ENCODE measurements at places on chromosomes 7 and 10.

DNA sequence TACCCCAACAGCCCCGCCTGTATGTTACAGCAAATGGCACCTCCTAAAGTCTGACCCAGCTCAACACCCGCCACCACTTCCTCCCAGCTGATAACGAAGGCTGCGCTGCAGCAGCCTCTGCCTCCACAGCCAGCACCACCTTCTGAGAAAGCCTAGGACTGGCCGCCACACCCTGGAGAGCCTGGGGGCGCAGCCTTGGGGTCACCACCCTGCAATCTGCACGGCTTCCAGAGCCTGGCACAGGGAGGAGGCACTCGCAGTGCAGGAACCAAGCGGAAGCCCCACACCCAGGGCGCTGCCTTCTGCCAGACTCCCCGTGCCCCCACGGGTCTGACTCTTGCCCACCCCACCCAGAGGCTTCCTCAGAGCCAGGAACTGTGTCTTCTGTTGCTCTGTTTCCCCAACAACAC lies 112.5 kb downstream of the MAD1L1 start:
- DNase-seq, result no peak

DNA sequence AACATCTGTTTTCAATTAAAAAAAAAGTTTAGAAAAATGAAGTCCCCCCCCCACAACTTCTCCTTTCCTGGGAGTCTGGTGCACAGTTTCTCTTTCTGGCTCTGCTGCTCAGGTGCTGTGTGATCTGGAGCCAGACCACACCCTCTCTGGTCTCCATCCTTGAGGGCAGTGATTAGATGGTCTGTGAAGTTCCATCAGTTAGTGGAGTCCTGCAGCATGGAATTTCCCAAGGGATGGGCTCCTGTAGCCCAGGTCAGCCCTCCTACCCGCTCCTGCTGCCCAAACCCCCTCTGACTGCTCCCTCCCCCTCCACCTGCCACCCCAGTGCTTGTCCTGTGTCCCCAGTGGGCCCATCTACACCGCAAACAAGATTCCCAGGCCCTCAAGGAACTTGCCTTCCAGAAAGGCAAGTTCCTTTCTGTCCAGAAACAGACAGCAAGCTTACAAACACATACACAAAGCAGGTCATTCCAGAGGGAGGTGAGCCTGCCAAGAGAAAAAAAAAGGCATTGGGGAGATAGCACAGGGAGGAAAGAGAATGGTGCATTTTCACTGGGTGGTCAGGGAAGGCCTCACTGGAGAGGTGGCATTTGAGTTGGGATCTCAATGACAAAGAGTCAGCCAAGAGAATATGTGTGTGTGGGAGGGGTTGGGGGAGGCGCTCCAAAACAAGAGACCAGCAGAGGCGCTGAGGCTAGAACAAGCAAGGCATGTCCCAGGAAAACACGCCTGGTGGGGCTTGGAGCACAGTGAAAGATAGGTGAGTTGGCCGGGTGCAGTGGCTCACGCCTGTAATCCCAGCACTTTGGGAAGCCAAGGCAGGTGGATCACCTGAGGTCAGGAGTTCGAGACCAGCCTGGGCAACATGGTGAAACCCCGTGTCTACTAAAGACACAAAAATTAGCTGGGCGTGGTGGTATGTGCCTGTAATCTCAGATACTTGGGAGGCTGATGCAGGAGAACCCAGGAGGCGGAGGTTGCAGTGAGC lies 49.5 kb upstream of the SLC29A3 start:
- no peak for DNase-seq

GRCh38 chr7:24304494-24305095 lies 20.6 kb downstream of the NPY start:
- DNase-seq, result peak; percentile 22

DNA sequence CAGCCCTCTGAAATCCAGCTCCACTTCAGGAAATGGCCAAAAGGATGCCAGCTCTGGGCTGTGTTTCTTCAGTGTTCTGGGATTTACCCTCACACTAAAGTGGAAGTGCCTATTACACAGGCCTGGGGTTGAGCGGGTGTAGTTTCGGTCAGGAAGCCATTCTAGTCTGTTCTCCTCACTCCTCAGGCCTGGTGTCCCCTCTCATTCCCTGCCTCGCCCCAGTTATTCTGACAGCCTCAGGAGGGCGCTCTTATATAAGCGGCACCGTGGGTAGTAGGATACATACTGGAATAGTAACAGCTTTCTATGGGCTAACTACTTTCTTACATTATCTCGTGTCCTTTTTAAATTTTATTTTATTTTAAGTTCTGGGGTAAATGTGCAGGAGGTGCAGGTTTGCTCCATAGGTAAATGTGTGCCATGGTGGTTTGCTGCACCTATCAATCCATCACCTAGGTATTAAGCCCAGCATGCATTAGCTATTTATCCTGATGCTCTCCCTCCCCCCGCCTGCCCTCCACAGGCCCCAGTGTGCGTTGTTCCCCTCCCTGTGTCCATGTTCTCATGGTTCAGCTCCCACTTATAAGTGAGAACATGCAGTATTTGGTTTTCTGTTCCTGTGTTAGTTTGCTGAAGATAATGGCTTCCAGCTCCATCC lies 12.2 kb upstream of the LGI1 start:
- no peak for DNase-seq

All from DMS153 (cell line).